ENCODE measurements at places on chromosomes 6 and 20.

- no peak for DNase-seq
Measured at GRCh38 chr6:156513504-156513903, 263.7 kb upstream of the ARID1B start.

DNA sequence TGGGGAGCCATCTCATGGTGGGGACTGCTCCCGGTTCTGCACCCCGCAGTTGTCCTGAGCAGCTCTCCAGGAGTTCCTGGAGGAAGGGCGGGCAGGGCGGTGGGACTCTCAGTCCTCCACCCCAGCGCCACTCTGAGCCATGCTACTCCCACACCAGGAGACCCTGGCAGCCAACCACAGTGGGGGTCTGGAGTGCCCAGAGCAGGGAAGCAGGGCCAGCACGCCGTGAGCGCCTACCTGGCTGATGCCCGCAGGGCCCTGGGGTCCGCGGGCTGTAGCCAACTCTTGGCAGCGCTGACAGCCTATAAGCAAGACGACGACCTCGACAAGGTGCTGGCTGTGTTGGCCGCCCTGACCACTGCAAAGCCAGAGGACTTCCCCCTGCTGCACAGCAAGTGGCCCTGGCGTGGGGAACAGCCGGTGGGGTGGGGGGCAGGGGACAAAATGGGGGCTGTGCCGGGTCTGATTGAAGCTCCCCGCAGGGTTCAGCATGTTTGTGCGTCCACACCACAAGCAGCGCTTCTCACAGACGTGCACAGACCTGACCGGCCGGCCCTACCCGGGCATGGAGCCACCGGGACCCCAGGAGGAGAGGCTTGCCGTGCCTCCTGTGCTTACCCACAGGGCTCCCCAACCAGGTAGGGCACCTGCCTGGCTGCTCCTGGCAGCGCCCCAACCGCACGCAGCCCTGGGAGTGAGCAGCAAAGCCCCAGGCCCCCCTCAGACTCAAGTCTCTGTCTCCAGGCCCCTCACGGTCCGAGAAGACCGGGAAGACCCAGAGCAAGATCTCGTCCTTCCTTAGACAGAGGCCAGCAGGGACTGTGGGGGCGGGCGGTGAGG is 1.6 kb upstream of the TNFRSF6B start:
- DNase-seq = no peak

- no peak for DNase-seq
Measured at GRCh38 chr6:52964318-52964717, 30.8 kb downstream of the GSTA4 start.

DNA sequence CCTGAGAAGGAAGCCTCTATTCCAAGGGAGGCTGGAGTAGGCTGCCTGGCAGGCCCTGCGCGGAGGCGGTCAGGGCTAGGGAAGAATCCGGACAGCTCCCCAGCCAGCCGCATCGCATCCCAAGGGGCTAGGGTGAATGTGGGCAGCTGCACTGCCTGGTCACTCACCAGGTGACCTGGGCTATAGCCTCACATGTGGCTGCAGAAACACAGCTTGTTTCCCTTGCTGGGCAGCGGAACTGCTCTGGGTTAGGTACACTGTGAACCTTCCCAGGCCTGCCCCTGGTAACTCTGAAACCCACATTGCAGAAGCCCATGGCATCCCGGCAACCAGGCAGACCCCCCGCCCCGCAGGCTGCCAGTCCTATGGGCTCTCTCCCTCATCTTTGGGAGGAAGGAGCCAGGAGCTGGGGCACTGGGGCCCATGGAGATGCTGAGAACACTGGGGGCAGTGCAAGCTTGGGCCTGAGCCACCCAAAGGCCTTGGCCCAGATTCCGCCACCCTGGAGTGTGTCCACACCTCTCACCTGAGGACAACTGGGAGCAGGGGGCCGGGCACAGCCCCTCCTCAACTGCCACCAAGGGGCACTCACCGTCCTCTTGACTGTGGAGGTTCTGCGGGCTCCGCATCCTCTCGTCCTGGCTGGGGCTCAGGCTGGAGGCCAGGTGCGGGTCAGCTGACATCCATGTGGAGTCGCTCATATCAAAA is 111.0 kb downstream of the NOL4L start:
- no peak for DNase-seq

DNA sequence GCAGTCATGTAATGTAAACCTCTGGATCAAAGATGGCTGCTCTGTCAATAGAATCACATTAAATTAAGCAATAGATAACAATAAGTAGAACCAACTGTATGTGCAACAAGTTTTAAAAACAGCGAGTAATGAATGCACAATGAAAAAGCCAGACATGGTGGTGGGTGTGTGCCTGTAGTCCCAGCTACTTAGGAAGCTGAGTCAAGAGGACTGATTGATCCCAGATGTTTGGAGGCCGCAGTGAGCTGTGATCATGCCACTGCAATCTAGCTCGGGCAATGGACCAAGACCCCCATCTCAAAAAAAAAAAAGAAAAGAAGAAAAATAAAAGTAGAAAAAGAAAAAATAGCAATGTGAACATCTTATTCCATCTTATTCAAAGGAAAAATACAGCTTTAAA is 558.7 kb upstream of the MMS22L start:
- DNase-seq = no peak

DNA sequence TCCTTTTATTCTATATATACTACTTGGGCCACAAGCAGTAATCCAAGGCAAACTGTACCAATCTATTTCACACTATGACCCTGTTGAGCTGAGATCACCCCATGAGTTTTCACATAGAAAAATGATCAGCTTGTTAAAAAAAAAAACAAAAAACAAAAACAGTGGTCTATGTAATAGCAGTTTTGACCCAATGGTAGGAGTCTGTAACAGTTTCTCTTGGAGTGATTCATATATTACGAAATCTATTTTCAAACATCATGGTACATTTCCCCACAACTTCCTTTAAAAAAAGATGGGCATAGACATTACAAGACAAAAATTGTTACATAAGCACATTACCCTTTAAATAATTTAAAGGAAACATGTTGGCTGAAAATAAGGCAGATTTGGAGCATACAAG is 78.1 kb downstream of the PRSS35 start:
- DNase-seq = no peak

- no peak for DNase-seq
Measured at GRCh38 chr6:145336119-145336518, 399.2 kb downstream of the EPM2A start.

GRCh38 chr20:44646023-44646640 is 5.4 kb downstream of the ADA start:
- DNase-seq = no peak

DNA sequence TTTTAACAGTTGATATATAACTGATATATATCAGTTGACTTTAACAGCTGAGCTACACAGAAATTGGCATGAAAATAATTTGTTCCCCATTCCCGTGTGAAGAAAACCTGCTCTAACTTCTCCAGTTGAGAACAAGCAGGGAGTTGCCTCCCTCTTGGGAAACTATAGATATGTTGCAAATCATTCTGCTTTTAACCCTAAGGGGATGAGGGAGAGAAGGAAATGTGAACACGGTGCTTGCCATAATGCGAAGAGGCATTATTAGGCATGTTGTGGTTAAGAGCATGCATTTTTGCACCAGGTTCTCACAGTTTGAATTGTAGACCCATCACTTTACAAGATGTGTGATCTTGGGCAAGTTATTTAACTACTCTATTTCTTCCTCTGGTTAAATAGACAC is 453.7 kb downstream of the TENT5A start:
- DNase-seq = no peak

DNA sequence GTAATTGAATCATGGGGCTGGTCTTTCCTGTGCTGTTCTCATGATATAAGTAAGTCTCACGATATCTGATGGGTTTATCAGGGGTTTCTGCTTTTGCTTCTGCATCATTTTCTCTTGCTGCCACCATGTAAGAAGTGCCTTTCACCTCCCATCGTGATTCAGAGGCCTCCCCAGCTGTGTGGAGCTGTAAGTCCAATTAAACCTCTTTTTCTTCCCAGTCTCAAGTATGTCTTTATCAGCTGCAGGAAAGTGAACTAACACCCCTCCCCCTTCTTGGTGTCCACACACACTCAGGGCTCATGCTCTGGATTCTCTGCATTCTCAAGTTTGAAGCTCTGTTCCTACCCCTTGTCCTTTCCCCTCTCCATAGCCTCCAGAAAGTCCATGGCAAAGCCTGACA is 107.1 kb downstream of the THBS2 start:
- DNase-seq = no peak

Data from stimulated activated CD4-positive, alpha-beta T cell treated with anti-CD3 and anti-CD28 coated beads, Interleukin-1b, Interleukin-23, amount 100 ng/mL, for 48 hours (primary cell).